ENCODE measurements at places on chromosomes 11 and 22. TPM values are rescaled to one million over a fixed set of nuclear protein-coding genes. Genes with fewer than 3 reads are reported as not detected.

DNA sequence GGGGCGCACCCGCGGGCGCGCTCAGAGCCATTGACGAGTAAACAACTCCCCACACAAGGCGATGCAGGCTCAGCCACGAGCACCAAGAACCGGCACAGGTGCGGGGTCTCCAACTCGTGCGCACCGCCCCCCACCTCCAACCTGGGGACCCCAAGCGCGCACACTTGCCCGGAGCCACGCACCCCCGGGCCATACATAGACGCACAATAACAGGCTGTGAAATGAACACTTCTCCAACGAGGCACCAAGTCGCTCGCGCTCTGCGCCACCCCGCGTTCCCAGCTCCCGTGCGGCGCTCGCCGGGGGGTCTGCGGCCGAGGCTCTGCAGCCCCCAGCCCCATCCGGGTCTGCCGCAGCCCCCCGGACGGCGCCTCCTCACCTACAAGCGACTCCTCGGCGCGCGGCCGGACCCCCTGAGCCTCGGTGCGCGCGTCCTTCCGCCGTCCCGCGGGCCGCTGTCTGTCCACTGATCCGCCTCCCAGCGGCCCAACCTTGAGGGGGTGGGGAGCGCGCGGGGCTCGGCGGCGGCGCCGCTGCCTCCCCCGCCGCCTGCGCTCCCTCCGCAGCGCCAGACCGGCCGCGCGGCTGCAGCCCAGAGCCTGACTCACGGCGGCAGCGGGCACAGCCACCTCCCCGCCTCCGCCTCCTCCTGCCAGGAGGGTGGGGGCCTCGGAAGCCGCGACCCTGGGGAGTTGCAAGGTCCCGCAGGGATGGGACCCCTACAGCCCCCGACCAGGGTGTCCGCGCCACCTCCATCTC is 1.6 kb downstream of the IFITM10 start:
- no peak for DNase-seq

DNA sequence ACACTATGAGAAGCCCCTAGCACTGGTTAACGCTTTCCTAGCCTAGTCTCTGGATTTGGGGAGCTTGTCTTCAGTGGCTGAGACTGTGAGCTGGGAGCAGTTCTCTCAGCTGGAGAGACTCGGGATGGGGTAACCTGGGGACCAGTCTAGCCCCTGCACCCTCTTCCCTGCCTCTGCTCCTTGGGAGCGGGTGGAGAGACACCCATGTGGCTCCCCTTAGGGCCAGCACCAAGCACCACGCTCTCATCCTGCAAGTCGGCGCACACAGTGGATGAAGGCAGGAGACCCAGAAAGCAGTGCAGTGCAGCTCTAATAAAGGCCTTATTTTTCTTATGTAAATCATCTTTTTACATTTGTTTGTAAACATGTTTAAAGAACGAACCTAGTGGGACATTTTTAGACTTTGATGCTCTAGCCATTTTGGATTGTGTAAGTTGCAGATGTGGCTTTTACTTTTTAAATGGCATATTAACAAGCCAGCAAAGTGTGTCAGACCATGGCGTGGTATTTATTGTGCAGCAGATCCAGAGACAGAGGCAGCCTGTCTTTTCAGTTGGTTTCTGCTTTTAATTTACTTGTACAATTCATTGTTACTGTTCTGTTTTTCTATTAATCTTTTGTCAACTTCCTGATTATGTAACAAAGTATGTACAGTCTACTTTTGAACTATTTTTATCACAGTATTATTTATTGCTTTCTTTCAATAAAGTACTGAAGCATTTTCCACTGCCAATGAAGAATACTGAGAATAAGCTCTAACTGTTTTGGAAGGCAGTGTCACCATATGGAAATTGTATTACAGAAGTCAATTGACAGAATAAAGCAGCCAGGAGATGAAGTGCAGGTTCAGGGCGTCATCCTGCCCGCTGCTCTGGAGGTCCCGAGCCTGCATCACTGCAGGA is 14.4 kb upstream of the CTTN start:
- DNase-seq = no peak

- peak; percentile 86 for DNase-seq
Observed at GRCh38 chr22:25488244-25489020, 76.0 kb upstream of the GRK3 start.

DNA sequence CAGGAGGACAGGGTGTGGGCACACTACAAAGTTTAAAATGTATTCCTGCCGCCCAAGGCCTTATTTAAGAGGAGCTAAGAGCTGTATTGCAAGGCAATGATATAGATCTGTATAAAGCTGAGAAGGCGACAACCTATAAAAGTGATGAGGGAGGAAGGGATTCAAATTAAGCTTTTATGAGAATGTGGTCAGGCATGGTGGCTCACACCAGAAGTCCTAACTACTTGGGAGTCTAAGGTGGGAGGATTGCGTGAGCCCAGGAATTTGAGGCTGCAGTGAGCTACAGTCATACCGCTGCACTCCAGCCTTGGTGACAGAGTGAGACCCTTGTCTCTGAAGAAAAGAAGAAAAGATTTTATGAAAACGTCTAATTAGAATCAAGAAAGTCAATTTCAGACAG is 9.7 kb upstream of the GLB1L3 start:
- no peak for DNase-seq

DNA sequence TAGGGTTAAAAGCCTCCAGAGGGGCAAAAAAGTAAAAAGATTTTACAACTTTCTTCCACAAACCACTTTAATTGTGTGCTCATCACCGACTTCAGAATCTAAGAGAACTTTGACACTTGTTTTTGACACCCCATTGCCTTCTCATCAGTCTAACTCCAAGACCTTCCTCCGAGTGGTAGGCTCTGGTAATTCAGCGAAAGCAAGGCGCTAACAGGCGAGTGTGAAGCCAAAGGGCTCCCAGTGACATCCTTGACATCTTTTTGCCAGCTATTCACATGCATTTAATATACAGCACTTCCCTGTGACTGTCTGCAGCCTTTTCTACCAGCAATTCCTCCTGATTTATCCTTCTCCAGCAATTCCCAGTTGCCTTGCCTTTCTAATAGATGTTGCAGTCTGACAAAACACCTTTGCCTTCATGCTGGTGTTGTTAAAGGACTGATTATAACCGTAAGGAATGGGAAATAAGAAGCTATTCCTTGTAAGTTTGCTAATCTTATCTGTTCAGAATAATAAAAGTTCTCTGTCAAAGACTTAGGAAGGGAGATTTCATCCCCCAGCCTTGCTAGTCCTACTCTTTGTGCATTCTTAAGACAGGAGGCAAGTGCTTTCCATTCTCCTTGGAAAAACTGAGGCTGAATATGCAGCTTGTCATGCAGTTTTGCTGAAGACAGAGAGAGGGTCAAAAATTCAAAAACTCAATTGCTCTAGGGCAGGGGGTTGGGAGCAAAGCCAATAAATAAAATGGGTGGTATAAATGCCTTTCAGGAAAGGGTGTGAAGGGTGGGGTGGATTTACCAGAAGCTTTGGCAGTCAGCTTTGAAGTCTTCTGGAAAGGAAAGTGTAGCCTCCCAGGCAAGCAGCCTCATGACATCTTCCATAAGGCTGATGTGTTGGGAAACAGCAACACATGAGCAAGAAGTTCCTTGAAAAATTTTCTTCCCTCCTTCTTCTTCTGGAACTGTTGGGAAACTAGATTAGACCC is 39.1 kb downstream of the SNX19 start:
- DNase-seq = no peak

The UPK2 gene
- not detected for total RNA-seq

DNA sequence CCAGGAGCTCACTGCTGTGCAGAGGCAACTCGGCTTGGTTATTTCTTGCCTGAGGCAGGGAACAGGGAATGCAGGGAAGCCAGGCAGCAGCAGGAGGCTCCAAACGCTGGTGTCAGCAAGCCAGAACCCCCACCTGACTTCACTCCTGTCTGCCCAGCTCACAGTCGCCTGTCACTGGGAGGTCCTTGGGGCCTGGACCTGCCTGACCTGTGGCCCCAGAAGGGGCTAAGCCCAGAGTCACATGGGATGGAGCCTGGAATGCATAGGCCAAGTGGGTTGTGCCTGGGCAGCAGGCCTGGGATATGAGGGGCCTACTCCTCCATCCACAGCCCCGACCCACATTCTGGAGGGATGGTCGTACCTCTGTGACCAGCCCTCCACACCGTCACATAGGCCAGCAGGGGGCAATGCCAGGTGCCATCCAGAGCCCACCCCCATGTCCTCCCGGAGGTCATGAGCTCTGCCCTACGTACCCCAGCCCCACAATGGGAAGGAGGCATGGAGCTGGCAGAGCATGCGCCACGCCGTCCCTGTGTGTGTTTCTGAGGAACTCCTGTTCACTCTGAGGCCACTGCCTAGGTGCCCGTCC is 5.2 kb downstream of the RASSF7 start:
- peak; percentile 54 for DNase-seq

- no peak for DNase-seq
Observed at GRCh38 chr22:43941449-43941848, 13.8 kb upstream of the SAMM50 start.

The CATSPERZ gene
- 2.3 TPM for total RNA-seq

- DNase-seq = no peak
Observed at GRCh38 chr11:9773524-9773923, 109.6 kb downstream of the SWAP70 start.

DNA sequence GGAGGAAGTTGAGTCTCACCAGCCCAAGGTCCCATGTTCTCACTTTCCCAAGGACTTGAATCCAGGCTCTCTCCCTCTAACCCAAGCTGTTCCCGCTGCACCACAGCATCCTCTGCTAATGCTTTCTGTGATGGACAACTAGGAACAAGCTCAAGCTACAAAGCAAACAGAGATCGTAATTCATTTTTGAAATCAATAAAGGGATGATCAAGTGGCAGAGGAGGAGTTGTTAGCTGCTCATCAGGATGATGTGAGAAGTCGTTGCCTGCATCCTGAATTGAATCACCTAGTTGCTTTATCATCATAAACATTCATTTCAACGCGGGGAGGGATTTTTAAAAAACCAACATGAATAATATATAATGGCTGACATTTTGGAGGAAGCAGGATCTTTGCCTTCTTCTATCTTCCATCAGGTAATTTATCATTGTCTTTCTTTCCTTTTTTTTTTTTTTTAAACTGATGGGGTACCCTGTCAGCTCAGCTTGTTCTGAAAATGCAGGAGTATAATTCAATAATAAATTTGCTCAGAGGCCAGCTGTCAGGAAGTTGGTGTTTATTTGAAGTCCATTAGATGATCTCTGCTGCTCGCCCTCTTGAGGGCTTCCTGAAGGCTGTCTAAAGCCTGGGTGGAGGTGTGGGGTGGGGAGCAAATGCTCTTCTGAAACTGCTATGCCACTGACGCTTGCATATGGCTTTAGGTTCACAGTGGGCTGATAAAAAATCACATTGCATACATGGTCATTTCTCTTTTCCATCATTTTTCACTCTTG is 174.4 kb upstream of the NARS2 start:
- no peak for DNase-seq

The OR10A2 gene
- not detected for total RNA-seq

The SMIM35 gene
- total RNA-seq = not detected

DNA sequence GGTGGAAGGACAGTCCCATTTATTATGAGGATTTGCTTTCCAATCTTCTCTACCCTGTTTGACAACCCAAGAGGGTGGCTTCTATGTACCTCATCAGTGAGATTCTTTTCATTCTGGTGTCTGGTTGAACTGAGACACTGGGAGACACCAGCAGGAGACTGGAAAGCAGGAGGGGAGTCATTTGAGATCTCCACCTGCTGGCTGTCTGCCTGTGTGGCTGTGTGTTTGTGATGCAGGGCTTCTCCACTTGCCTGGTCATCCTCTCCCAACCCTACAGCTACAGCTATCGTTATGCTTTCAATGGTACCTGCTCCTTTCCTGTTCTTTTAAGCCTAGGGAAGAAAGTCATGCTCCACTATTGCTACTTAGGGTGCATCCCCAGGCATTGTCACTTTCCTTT is 48.6 kb downstream of the MRGPRX1 start:
- no peak for DNase-seq

The SLC25A1 gene
- 462 TPM for total RNA-seq

DNA sequence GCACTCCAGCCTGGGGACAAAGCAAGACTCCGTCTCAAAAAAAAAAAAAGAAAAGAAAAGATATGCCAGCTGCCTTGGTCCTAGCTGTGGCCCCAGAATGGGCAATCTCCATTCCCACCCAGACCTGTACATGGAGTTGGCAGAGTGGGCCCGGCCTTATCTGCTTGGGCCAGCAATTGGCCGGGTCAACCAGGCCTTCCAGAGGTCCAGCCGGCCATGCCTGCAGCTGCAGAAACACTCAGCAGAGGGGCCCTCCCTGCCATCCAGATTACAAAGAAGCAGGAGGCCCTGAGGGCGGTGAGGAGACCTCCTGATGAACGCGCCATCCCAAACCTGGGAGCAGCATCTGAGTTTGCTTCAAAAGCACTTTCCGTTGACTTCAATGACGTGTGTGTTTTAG is 26.9 kb upstream of the ARFGAP3 start:
- no peak for DNase-seq

The SERPINH1 gene
- total RNA-seq = 141 TPM

- no peak for DNase-seq
Observed at GRCh38 chr11:213111-213510, 5.6 kb downstream of the RIC8A start.
